ENCODE measurements at places on chromosomes 2 and 18.

DNA sequence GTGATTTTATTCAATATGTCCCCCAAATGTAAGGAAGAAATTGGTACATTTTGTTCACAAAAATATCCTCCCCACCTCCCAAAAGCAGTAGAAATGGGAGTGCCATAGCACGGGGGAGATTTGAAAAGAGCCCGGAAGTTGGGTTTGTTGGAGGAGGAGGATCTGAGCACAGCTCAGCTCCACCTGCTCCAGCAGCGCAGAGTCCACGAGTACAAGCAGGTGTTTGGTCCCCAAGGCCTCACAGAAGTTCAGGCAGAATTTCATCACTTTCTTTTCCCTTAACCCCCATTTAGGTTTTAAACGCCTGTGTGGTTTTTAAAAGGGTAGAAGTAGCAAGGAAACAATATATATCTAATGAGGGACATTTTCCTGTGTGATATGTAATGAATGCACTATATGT is 56.0 kb downstream of the TRAPPC12 start:
- no peak for DNase-seq

DNA sequence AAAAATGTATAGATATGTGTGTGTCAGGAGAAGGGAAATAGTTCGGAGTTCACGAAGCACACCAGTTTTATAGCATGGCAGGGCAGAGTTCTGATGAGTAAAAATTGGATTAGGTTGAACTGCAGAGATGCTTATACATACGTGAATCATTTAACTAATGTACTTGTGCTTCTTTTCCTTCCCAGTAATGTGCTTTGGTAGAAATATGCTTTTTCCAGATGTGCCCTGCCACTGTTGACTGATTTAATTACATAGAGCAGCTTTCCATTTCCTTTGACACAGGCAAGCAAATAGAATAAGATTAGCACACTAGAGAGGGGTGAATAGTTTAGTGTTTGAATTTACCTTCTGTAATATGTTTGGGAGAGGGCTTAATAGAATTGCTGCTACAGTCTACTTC is 28.9 kb upstream of the ARMC9 start:
- DNase-seq, result no peak

DNA sequence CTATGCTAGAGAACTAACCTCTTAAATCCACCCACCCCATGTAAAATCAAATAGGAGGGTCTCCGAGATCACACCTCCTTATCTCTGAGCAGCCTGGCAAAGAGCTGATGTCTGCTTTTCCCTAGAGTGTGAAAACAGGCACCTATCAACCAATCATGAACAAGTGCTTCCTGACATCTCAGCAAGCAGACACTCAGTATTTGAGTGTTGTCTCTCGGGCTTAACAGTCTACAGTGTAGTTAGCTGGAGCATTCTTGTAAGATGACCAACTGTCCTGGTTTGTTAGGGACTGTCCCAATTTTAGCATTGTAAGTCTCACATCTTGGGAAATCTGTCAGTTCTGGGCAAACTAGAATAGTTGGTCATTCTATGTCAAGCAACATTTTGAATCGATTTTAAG is 26.4 kb downstream of the MARCHF4 start:
- DNase-seq, result no peak

DNA sequence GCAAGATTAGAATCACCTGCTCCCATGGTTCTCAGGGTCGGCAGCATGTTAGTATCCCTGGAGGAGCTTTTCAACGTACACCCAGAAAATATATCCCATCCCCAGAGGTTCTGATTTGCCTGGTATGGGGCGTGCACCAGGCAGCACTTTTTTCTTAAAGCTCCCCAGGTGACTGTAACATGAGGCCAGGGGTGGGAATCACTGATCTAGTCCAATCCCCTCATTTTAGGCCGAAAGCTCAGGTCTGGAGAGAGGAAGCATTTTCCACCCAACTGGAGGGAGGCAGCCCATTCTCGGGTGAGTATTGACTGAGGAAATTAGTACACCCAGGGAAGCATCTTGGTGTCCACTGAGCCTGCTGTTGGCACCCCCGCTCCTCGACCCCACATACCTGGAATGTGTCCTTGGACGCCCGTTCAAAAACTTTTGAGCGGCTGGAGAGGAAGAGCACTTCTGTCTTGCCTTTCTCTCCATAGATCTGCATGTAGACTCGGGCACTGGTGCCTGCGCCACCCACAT is 94.3 kb downstream of the LOXHD1 start:
- no peak for DNase-seq

GRCh38 chr18:25300492-25300891 is 51.5 kb downstream of the ZNF521 start:
- DNase-seq, result no peak

DNA sequence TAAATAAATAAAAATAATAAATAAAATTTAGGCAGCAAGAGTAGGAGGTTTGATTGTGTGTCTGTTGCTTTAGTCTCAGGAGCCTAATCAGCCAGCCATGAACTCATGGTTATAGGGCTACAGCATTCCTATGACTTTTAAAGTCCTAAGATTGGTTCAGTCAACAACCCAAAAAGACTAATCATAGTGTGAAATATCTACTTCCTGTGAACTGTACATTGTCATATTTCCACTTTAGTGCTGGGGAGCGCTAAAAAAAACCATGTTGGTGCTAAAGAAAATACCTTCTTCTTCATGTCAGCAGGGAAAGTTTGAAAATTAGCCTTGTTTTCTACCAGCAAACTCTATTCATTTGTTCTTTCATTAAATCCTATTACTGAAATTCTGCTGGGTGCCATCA is 521.6 kb downstream of the RNF144A start:
- no peak for DNase-seq

GRCh38 chr2:166609183-166609959 is 115.3 kb upstream of the SCN7A start:
- DNase-seq, result no peak

DNA sequence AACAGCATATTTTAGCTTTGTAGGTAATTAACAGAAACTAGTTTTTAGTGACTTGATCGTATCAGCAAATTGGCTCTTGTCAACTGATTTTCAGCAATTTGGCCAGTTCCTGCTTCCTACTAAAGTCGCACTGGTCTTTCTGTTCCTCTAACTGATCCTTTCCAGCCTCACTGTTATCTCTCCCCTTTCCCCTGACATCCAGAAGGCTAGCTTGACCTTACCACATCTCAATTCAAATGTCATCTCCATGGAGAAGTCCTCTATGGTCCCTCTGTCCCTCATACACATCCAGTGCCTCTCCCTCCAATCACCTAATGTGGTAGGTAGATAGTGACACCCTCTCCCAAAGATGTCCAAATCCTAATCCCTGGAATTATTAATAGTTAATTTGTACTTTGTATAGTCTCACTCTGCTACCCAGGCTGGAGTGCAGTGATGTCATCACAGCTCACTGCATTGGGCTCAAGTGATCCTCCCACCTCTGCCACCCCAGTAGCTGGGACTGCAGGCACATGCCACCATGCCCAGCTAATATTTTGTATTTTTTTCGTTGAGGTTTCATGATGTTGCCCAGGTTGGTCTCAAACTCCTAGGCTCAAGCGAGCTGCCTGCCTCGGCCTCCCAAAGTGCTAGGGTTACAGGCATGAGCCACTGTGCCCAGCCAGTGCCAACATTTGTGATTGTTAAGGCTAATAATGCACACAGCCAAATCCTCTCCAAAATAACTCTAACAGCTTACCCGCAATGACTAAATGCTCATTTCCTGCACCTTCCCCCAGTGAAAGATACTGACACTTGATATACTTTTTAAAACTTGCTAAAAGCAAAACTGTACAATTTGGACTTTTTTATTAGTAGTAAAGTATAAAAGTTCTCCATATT is 16.9 kb downstream of the PSTPIP2 start:
- no peak for DNase-seq

DNA sequence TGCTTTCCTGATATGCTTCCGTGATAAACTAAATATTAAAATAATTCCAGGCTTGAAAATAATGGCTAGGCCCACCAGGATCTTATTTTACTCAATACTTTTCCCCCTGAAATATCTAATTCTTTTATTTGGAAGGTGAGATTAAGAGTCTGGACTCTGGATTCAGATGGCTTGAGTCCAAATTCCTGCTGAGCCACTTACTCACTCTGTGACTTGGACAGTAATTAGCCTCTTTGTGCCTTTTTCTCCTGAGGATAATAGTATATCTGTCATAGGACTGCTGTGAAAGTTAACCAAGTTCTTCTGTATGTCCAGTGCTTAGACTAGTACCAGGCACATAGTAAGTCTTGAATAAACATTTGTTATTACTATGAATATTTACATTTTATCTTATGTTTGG is 127.3 kb upstream of the ERBB4 start:
- DNase-seq, result no peak

DNA sequence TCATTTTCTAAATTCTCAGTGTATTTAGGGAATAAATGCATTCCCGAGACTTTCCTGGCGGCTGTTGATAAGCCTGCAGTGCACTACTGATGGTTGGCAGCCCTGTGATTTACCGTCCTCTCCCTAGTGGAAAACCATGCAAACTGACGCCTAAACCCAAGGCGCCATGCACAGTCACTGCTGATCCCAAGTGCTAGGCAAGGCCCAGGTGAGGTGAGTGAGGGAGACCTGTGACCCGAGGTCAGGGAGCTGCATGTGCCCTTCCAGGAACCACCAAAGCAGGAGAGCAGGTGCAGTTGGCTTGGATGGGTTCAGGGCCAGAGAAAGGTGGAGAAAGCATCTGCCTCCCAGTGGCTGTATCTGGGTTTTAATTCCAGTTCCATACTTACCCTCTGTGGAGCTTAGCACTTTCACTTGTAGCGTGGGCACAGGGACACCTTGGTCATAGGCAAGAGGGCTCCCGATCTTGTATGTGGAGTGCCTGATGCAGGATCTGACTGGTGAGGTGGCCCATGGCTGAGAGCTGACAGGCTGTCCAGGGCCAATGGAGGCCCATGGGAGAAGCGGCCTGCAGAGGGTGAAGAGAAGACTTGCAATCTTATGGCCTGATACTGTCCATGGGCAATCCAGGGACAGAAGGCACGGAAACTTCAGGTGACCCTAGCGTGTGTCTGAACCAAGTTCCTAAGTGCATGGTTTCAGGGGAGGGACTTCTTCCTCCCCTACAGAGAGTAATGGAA is 131.3 kb downstream of the SH3RF3 start:
- DNase-seq, result no peak

GRCh38 chr18:37537868-37538525 is 27.6 kb downstream of the CELF4 start:
- DNase-seq, result peak; percentile 5

DNA sequence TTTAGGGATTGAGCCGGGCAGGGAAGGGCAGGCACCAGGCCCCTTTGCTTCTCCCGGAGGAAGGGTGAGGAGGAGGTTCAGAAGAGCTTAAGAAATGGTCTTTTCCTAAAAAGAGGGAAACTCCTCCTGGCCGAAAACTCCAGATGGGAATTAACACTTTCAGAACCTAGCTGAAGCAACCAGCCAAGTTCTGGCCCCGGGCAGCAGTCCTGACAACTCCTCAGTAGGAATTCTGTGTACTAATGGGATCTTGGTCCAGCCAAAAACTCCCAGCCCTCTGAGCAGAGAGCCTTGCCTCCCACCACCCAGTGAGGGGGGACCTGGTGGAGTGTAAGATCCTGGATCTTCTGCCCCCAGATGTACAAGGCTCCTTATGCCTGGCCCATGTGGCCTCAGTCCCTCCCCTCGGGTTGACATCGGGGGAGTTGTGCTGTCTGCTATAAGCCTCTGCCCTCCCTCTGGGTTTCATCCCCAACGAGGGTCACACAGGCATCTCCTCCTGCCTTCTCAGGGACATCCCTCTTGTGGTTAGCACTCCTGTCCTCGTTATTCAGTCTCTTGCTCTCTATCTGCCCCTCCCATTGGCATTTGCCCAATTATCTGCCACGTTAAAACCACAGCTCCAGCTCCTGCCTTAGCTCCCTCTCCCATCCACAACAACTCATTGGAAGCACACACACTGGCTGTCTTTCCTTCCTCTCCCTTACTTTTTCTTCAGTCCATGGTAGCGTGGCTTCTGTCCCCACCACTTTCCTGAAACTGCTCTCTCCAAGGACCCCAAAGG is 184.6 kb downstream of the CYP26B1 start:
- DNase-seq, result no peak

DNA sequence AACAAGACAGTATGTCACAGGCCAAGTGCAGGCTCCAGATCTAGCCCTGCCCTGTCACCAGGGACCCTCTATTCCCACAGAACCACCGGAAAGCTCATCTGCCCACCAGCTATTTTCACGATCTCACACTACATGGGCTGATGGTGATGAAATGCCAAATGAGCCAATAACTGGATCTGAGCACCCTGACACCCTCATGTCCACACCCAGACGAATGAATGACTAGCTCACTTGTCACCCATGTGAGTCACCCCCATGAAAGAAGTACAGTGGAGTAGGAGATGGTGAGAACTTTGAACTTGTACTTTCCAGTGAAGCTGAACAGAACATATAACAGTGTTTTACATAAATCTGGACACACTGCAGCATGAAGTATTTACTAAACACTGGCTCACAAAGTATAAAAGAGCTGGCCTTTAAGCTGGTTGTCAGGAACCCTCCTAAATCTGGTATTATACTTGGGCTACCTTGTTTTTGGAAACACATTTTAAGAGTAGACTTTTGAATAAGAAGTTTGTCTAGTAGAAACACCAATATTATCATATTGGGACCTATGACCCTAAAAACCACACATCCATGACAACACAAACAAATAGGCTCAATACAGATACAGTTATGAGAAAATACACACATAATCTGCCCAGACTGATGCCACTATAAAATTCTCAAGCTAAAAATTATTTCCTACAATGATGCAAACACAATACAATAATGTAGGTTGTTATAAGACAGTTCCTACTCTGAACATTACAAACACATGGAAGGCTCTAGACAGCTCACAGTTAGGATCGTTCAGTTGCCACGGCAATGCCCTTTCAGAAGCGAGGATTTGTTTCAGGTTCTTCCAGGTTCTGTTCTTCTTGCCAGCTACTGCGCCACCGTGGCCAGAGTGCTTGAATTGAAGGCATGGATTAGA is 19.0 kb downstream of the INO80C start:
- DNase-seq, result no peak

- no peak for DNase-seq
Measured at GRCh38 chr18:48003426-48004349, 73.2 kb upstream of the SMAD2 start.

- no peak for DNase-seq
Measured at GRCh38 chr2:235330775-235331451, 162.9 kb upstream of the AGAP1 start.

DNA sequence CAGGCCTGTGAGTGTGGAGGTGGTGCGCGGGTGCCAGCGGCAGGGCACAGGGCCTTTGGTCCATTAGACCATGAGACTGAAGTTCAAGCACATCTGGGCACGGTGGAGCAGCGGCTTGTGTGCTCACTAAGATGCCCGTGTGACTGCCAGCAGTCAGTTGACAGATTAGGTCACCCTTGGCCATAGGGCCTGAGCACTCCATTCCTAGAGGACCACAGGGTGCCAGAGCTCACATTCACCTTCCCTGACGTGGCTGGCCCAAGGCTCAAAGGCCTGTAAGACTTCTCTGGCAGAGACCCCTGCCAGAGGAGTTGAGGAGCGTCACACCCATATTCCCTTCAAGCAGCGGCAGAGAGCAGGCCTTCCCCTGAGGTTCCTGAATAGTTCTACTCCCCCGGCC is 650 bp downstream of the LHCGR start:
- DNase-seq, result no peak

- DNase-seq, result no peak
Measured at GRCh38 chr2:14743861-14744260, 111.3 kb downstream of the LRATD1 start.
